ENCODE measurements at places on chromosomes 11 and 22.

DNA sequence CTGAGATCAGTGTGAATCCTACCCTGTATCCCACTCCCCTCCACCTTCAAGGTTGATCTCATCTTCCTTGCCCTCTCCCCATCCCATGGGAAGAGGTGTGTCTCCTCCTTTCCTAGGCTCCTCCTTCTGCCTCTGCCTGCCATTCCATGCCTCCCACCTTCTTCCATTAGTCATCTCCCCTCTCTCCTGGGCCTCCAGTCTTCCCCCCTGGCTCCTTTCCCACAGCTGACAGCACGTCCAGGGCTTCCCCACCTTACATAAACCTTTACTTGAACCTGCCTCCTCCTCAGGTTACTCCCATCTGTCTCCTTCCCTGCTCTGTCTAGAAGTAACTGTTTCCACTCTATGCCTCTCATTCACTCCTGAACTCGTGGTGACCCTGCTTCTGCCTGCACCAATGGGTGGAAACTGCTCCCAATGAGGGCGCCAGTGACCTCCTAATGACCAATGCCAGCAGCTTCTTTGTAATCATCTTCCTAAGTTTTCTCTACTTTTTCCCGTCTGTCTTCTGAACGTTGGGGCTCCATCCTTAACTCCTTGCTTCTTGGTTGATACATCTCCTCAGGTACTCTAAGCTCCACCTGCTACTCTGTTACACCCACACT is 266.9 kb upstream of the NARS2 start:
- DNase-seq: no peak

GRCh38 chr22:40232624-40233023 is 54.9 kb downstream of the TNRC6B start:
- DNase-seq: no peak

GRCh38 chr11:12993626-12994025 is 15.5 kb upstream of the RASSF10 start:
- no peak for DNase-seq

DNA sequence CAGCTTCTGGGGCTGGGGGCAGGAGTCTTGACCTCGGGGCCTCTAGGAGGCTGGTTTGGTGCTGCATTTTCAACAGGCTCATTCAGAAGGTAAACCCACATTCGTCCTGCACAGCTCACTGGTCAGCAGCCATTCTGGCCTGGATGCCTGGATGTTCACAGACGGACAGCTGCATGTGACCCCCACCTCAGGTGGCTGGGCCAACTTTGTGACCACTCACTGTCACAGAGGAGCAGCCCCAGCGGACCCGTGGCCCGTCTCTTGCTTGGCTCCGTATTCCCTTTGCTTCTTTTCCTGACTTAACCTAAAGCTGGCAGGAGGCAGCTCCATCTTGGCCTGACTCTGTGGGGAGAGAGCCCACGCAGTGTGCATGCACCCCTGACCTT is 8.2 kb downstream of the DGCR8 start:
- DNase-seq: no peak

DNA sequence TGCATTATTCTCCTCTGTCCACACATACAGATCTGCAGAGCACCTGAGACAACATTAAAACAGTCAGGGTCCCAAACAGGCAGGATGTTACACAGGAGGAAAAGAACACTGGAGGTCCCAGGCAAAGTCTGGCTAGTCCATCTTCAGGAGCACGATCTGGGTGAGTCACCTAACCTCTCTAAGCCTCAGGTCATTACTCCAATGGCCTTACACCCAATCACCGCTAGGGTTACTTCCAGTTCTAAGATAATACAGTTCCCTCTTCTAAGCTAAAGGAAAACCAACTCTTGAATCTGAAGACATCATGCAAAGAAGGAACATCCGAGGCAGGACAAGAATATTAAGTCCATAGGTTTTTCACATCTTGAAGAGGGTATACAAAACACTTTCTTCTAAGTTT is 24.5 kb downstream of the ASCC2 start:
- no peak for DNase-seq

- DNase-seq: no peak
Measured at GRCh38 chr11:63667995-63668795, 3.0 kb downstream of the ATL3 start.

- DNase-seq: no peak
Measured at GRCh38 chr22:46278656-46279645, 11.1 kb downstream of the TTC38 start.

GRCh38 chr11:106733635-106734034 is 284.6 kb downstream of the GUCY1A2 start:
- DNase-seq: no peak

DNA sequence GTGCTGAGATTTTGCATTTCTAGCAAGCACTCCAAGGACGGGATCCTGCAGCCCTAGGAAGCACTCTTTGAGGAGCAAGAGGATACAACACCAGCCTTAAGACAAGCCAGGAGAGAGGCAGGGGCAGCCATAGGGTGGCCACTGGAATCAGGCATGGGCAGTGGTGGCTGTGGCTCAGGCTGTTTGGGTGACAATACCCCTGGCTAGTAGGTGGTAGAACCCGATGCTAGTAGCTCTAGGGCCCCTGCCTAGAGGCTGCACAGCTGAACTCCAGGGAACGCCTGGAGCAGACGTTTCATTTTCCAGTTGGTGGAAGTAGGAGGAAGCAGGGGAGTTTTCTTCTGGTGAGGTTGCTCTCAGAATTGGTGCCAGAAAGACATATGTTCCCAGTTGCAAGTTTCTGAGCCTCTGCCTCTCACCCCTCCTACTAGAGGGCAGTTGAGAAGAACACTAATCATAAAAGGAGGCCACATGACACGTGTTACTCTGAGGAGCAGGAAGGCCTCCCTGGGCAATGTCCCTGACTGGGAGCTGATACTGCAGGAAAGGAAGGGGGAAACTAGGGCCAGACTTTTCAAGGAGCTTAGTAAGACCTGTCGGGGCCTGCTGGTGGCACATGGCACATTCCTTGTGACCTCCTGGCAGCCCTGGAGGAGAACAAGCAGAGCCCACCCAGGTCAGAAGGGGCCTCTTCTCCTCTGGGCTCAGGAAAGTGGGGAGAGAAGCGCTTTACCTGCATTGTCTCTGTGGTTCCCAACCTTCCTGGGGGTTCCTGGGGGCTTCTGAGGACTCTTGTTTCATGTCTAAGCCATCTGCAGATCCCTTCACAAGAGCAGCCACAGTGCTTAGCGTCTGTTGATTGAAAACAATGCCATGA is 56.6 kb upstream of the DRD2 start:
- DNase-seq: no peak

DNA sequence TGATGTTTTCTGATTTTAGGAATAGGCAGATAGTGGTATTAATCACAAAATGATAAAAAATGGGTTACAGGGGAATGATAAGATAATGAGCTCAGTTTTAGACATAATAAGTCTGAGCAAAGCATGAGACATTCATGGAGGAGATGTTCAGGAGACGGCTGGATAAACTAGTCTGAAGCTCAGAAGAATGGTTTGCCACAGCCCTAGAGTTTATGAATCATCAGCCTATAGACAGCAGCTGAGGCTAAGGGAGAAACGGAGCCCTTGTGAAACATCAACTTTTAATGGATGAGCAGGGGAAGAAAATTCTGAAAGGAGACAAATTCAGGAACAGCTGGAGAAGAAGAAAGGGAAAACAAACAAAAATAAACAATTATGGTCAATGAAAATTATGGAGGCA is 87.2 kb downstream of the RELT start:
- DNase-seq: no peak

- no peak for DNase-seq
Measured at GRCh38 chr11:58933661-58934060, 5.6 kb upstream of the GLYATL1 start.

DNA sequence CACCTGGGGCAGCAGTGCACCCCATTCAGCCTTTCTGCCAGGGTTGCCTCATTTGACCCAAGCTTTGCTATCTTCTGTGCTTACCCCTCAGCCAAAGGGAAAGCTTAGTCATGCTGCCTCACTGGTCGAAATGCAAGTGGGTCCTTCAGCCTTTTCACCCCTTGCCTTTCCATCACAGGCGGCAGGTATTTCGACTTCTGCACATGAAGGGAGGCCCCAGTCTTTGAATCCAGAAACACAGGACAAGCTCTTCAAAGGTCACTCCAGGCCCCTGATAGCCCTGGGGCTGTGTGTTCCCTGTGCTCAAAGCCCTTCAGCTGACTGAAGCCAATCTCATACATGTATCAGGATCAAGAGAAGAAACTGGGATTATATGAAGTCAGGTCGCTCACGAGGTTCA is 129.7 kb downstream of the SNX19 start:
- no peak for DNase-seq

GRCh38 chr11:113773092-113773415 is 438 bp downstream of the ZW10 start:
- DNase-seq: peak; percentile 61

DNA sequence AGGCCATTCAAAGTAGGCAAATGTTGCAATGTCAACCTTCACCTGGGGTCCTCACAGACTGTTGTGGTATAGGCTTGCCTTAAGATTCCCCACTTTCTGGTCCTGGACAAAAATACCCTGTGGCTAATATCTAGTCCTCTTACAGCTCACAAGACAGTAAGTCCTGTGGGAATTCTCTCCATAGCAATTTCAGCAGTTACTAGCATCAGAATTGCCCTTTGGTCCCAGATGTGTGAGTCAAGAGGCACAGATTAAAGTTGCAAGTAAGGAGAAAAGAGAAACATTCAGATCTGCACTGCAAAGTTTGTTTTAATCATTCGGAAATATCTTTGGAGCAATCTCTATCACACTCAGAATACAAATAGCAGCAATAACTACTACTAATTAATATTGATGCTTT is 420.2 kb downstream of the NTM start:
- no peak for DNase-seq

- DNase-seq: peak; percentile 58
Measured at GRCh38 chr11:71447791-71448256, 369 bp downstream of the DHCR7 start.

GRCh38 chr11:12278766-12279671 is 98.4 kb upstream of the PARVA start:
- DNase-seq: no peak

DNA sequence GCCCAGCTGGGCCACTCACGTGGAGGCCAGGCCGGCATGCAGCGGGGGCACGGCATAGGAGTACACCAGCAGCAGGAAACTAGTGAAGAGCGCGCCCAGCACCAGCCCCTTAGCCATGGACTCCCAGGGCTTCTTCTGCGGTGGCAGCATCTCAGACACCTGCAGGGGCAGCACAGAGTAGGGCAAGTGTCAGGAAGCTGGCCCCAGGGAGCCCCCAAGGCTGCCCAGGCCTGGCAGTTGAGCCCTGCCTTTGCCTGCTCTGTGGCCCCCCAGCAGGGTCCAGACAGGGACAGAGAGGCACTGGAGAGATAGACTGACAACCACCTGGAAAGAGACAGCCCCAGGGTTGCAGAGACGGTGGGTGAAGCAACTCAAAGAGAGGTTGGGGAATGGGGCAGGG is 10.7 kb upstream of the SEC14L6 start:
- no peak for DNase-seq

DNA sequence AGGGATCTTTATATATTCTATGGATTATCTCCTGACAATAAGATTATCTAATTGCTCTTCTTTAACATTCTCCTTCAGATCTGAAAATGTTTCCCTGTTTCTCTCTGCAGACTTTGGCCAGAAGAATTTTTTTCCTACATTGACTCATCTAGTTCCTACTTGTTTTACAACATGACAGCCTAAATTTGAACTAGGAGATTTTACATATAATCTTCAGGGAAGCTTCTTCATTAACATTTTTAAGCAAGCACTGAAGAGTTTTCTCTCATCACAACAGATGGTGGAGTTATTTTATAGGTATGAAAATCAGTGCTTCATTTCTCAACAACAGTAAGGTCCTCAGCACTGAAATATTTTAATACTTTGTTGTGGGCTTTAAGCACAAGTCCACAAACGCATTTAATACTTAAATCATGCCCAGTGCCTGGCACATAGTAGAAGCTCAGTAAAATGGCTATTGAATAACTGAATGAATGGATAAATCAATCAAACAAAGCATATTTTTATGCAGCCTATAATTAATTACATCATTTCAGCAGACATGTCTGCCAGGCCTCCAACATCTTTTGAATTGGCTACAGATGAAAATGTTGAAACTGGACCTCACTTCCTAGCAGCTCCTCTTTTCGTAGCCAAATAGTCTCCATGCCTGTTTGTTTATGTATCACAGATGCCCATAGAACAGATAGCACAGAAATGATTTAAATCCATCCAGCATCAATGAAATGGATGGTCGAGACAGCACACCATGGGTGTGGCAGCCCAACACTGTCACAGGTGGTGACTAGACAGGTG is 117.3 kb upstream of the POU2AF2 start:
- no peak for DNase-seq

DNA sequence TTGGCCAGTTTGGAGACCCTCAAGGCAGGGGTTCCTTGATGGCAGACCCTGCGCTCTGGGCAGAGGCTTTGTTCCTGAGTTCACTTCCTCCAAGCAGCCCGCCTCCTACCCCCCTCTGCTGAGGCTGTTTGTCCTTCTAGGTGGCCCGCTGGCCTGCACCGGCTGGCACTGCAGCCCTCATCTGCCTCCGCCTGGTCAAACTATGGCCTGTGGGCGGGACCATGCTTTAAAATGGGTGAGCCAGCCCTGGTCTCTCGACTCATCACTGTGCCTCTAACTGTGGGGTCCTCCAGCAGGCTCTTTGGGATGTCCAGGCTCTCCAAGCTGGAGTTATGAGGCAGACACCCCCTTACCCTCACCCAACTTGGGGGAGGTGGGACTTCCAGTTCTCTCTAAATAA is 114.1 kb upstream of the SLC22A12 start:
- DNase-seq: no peak

DNA sequence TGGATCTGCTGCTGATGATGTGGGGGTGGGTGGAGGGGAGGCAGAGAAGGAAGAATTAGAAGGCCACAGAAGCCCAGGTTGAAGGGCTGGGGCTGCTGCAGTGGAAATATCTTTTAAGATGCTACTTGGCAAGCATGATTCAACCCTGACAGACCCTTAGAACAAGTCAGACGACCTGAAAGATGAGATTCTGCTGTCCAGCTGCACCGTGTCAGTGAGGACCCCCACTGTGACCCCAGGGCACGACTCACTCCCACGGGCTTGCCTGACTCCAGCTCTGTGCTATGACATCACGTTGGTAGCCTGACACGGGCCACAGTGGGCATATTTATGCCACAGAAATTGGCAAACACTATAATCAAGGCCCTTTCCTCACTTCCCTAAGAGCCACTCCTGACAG is 36.0 kb downstream of the LRFN4 start:
- DNase-seq: no peak

GRCh38 chr11:114015117-114015516 is 40.2 kb downstream of the HTR3A start:
- no peak for DNase-seq

DNA sequence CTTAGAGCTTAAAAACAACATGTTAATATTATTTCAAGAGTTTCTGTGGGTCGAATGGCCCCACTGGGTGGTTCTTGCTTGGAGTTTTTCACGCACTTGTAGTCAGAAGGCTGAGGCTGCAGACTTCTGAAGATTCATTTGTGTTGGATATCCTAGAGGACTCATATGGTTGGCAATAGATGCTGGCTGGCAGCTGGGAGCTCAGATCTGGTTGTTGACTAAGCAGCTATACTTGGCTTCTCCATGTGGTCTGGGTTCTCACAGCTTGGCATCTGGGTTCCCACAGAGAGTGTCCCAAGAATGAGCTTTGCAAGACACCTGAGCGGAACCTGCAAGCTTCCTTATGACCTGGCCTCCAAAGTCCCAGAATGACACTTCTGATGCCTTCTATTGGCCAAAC is 163.9 kb upstream of the ZC3H12C start:
- no peak for DNase-seq

- peak; percentile 60 for DNase-seq
Measured at GRCh38 chr11:15819679-15820286, 536.6 kb downstream of the SOX6 start.
